ENCODE measurements at places on chromosomes 12 and 14.

DNA sequence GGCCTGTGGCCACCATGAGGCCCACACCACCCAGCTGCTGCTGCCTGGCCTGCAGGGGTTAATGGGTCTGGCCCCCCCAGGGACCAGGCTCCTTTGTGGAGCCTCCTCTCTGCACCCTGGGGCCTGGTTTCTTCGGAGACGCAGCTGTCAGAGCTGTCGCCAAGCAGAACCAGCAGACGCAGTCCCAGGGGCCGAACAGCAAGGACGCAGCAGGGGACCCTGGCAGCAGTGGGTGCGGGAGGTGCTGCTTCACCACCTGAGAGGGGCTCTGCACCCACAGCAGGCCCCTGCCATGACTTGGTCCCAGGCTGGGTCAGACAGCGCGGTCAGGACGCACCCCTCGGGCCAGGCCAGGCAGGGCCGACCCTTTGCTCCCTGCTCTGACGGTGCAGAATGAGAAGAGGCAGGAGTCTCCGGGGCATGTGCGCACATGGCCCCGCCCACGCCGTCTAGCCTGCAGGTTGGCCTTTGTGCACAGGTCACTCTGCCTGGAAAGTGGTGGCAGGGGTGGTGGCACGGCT lies 30.5 kb downstream of the JAG2 start:
- DNase-seq, result no peak

- DNase-seq, result no peak
Observed at GRCh38 chr12:55063291-55063690, 43.5 kb downstream of the NEUROD4 start.

GRCh38 chr14:68279777-68280233 lies 460.2 kb downstream of the RAD51B start:
- no peak for DNase-seq

- DNase-seq, result no peak
Observed at GRCh38 chr12:95322326-95322725, 104.7 kb downstream of the VEZT start.

DNA sequence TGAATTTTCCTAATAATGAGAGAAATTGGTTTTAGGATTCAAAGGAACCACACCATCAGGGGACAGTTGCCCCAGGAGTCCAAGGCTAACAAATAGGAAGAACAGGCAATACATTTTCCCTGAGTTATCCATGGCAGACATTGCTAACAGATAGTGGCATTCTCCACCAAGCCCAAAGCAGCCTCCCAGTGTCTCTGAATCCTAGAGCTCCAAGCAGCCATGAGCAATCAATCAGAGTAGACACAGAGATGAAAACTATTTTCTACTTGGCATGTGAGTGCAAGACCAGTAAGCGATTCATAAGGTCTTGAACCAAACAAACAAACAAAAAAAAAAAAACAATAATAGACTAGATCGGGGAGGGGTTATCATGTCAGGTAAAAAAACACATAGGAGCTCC lies 515.7 kb downstream of the MED13L start:
- no peak for DNase-seq

- no peak for DNase-seq
Observed at GRCh38 chr12:40688085-40688725, 4.0 kb upstream of the CNTN1 start.

GRCh38 chr12:58539295-58539694 lies 381.0 kb downstream of the LRIG3 start:
- DNase-seq, result no peak

DNA sequence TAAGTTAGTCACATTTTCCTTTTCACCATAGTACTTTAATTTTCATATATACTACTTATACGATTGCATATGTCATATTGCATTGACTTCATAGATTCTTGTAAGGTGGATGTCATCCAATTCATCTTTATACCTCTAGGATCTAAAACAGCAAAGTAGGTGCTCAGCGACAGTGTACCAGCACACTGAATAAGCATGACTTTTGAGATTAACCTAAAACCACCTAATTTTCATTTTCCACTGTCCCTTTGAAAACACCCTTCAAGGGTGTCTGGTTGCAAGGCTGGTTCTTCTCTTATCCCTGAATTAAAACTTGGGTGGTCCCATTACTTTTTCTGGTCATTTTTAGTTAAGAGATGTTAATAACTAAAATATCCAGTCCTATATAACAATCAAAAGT lies 4.4 kb downstream of the GPR19 start:
- no peak for DNase-seq

DNA sequence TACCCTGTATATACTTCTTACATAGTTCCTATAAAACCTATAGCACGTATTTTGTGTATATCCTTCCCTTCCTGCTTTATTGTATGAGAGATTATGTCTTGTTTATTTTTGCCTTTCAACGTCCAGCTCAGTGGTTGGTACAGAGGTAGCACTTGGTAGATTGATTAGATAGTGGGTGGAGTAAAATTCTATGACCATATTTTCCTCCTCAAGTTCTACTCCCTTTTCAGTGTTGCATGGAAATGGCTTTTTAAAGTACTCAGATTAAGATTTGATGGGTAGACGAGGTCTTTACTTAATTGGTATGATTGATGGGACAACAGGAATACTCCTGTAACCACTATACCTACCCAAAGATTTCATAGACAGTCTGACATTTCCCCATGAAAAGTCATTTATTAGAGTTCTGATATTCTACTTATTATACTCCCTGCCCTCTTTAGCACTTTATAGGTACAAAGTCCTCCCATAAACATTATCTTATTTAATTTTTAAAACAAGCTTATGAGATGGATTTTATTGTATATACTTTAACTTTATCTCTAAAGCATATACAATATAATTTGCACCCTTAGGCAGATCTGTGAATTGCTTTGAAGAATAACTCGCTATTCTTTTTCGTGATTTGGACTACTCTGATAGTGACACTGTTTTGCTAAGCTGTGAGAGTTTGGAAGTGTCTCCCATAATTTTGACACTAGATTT lies 348.0 kb downstream of the RAD51B start:
- DNase-seq, result no peak

DNA sequence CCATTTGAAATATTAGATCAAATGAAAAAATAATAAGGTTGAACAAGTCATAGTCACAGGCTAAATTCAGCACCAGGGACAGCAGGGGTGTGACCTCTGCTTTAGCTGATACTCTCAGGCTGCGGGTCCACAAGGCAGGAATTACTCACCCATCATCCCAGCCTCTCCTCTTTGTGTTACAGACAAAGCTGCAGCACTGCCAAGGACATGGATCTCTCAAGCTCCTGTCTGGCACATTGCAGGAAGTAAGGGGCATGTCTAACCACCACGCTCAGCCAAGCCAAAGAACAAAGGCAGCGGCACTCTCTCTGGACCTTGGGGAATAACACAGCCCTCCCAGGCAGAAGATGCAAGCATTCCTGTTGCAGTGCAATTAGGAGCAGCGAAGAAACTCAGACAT lies 783.8 kb downstream of the VRK1 start:
- no peak for DNase-seq

DNA sequence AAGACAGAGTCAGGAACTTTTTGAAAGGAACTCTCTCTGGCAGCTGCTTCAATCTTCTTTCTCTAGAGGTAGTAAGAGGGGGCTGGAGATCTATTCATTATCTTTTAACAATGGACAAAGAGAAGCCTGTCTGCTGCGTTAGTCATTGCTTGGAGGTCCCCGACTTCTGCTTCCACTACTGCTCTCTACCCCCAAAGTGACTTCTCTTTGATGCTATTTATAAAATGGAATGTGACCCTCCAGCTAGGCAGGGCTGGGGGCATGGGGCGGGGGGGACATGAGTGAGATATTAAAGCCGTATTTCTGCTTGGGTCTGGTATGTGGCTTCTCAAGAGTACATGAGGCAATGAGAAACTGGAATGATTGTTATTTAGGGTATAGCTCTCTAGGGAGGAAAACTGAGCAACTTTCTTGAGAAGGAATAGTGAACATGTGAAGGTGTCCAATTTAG lies 41.4 kb upstream of the NUDT4 start:
- no peak for DNase-seq

- no peak for DNase-seq
Observed at GRCh38 chr12:3576891-3577290, 85.9 kb downstream of the PRMT8 start.

GRCh38 chr12:55822228-55822627 lies 4.4 kb downstream of the ORMDL2 start:
- DNase-seq, result no peak

GRCh38 chr14:72408020-72408419 lies 475.8 kb downstream of the RGS6 start:
- DNase-seq, result no peak

GRCh38 chr12:116861320-116861719 lies 19.9 kb downstream of the HRK start:
- DNase-seq, result no peak

- no peak for DNase-seq
Observed at GRCh38 chr12:94405413-94406116, 54.1 kb downstream of the CEP83 start.

GRCh38 chr12:52442600-52443061 lies 8.5 kb upstream of the KRT75 start:
- DNase-seq, result no peak
